Hindlimb muscle (tissue), 1 donor: ENCODE measurements at places on chromosomes 5 and 9.

GRCh38 chr5:112656451-112656850, 81.2 kb upstream of the APC start:
- no peak for DNase-seq

- DNase-seq, result no peak
Measured at GRCh38 chr9:12413986-12414385, 279.2 kb upstream of the TYRP1 start.

DNA sequence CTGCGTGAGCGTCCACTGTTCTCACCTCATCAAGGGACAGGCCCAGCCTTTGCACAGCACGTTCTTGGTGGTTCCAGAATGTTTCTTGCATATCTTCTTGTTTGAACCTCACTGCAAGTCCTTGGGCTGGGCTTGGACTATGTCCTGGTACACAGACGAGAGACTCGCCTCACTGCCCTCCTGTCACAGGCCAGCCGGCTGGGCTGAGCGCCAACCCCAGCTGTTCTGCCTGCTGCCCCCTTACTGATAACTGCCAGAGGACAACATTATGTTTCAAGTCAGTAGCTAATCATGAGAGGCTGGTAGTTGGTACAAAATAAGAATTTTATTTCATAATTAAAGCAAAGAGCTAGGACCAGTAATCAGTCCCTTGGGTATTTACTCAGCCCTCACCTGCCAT, 52.8 kb upstream of the LRRTM2 start:
- DNase-seq, result peak; percentile 40

DNA sequence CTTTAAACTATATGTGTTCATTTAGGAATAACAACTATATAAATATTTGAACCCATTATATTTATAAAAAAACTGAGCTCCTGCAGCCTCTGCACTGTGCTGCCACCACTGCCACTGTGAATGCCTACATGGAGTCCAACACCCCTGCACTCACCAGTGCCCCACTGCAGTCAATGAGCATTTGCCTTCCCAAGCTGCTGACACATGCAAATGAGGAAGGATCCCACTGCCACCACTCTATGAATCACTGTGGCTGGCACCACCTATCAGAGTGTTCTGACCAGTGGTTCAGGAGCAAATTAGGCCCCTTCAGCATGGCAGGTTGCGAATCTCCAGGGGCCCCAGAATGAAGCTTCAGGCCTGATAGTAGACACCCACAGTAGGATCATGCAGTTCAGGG, 9.1 kb downstream of the IFNA5 start:
- DNase-seq, result no peak

DNA sequence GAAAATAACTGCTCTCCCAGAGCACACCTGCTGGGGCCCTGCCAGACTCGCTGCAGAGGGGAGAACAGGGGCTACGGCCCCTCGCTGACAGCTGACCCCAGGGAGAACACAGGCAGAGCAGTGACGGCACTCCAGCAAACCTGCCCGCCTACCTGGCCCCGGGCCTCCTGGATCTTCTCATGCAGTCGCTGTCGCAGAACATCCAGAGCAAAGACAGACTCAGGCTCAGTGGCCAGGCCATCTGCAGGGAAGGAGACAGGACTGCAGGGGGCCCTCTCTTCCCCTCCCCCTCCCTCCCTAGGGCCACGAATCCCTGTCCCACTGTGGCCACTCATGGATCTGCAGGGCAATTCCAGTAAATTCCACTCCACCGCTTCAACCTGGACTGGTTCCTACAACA, 2.4 kb downstream of the SURF6 start:
- no peak for DNase-seq

GRCh38 chr5:169670769-169671525, 33.9 kb downstream of the DOCK2 start:
- DNase-seq, result no peak

DNA sequence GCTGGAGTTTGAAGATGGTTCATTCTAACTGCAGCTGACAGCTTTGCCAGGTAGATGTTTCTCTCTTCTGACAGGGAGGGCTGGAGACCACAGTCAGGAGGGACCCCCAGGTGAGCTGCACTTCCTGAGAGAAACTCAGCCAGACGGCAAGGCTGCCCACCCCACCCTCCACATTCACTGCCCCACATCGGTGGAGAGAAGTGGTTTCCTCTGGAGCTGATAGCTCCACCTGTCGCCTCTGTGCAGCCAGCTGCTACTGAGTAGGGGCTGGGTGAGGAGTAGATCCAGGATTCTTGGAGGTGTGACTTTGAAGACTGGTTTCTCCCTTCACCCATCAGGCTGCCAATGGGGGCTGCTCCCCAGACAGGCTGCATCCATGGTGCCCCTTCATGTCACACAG, 175.0 kb downstream of the CARTPT start:
- no peak for DNase-seq

- DNase-seq, result no peak
Measured at GRCh38 chr5:178386336-178386931, 153.8 kb upstream of the PHYKPL start.

DNA sequence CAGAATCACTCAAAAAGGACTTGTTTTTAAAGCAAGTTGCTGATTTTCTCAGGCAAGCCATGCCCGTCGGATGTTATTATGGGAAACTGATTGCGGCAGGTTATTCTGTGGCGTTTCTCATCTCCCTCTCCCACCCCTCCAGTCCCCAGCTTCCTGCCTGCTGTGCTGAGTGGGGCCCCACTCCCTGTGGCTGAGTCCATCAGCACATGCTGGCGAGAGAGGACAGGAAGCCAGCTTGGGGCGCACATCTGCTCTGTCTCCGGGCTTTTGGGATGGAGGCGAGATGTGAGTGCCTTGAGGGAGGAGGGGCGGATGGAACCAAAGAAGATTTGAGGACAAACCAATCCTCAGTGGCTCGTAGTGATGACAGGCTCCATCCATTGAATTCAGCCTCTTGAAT, 108.0 kb downstream of the DAPK1 start:
- no peak for DNase-seq
